ENCODE measurements at places on chromosomes 3 and 15.

DNA sequence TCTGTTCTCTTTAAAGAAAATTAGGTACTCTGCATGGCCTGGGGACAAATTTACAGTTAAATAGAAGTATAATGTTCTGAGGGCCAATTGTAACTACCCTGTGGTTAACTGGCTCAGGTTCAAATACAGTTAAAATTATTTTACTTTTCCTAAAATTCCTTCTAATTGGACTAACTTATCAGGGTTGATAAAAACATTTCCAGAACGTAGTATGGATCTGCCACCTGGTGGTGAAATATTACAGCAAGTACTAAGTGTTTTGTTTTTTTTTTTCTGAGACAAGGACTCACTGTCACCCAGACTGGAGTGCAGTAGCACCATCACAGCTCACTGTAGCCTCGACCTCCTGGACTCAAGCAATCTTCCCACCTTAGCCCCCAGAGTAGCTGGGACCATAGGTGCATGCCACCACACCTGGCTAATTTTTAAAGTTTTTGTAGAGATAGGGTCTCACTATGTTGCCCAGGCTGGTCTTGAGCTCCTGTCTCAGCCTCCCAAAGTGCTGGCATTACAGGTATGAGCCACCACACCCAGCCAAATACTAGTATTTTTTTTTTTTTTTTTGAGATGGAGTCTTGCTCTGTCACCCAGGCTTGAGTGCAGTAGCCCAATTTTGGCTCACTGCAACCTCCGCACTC, 29.2 kb downstream of the NEO1 start:
- no peak for DNase-seq

DNA sequence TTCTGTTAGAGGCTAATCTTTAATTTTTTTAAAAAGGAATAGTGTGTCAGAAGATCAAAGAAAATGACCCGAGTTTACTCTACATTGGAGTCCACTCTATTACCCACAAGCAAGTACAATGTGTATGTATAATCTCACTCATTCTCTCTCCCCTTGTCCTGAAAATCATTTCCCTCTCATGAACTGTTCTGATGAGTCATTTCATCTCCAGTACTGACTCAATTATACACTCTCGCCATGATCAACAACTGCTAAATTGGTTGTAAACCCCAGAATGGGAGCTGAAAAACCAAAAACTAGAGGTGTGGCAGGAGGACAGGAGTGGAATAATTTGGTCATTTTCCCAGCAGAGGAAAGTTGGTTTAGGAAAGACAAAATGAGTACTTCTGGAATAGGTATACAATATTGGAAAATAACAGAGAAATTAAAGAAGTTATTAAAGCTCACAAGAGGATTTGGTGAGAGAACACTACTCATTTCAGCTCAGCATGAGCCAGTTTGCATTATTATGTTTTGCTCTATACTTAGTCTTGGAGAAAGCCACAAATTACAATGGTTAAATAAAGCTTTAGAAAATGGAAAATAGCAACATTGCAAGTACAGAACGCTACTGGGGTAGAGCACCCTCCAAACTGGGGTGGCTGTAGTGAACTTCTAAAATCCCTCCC, 144.3 kb upstream of the PFN2 start:
- DNase-seq = no peak

DNA sequence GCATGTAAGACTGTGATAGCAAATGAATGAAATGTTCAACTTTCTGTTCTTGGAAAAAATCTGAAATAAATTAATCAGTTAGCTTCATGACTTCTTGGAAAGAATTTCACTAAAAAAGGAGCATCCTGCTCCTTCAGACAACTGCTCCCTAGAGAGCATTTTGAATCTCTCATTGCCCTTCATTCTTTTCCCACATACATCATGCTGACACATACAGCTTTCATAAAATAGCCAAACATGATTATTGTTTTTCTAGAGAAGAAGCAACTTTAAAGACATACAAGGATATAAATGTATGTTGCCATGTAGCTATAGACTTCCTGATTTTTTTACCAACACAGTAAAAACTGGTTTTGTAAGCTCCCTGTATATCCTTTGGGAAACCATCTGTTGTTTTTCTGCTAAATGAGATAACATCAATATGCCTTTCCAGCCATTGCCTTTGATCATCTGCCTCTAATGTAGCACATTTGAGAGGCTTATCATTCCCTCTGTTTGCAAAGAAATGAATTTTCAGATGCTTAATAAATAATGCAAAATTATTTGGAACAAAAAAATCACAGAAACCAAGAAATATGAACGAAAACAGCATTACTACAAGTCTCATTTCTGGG, 248.2 kb upstream of the GPR149 start:
- DNase-seq = no peak

DNA sequence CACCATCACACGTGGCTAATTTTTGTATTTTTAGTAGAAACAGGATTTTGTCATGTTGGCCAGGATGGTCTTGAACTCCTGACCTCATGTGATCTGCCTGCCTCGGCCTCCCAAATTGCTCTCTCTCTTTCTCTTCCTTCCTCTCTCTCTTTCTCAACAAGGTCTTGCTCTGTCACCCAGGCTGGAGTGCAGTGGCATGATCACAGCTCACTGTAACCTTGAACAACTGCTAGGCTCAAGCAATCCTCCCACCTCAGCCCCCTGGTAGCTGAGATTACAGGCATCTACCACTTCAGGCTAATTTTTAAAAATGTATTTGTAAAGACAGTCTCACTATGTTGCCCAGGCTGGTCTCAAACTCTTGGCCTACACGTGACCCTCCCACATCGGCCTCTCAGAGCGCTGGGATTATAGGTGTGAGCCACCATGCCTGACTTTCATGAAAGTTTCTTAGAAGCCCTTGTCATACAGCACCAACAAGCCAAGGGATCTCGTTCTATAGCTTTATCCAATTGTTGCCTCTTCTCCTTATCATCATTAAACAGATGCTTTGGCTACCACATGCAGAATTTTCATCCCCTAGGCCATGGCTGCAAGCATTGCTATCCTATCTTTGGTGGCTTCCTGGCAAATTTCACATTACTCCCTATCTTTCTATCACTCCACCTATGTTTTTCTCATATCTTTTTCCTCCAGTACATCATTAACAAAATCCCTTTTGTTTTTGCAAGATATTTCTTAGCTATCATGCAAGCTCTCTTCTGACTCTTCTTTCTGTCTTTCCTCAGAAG, 5.7 kb downstream of the CCDC32 start:
- no peak for DNase-seq

- DNase-seq = no peak
Measured at GRCh38 chr3:23830869-23831484, 25.2 kb downstream of the UBE2E1 start.

GRCh38 chr15:99477791-99478471, 87.9 kb upstream of the MEF2A start:
- DNase-seq = no peak

- no peak for DNase-seq
Measured at GRCh38 chr3:36693670-36694069, 70.7 kb downstream of the DCLK3 start.

GRCh38 chr15:45113380-45113990, 487 bp downstream of the DUOX2 start:
- DNase-seq = no peak

DNA sequence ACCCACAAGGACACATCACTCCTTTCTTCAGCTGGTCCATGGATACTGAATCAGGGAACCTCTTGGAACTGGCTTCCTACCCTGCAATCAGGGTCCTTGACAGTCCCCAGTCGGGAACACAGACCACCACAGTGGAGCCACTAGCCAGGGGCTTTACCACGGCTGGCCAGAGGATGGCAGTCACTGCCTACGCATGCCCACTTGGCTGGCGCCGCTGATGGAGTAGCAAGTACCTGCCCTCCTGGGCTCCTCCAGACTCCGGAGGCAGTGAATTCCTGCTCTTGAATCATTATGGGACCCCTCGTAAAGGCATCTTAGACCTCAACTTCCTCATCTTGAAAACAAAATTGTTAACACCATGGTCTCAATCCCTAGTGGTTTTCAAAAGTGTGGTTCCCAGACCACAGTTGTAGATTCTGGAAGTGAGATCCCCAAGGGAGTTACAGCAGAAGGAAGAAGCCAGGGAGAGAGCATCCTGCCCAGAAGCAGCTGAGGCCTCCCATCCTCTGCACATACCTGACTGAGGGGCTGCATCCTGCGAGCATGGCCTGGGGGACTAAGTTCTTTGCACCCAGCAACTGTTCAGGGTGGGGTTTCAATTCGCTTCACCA, 9.1 kb upstream of the SKIC8 start:
- no peak for DNase-seq

DNA sequence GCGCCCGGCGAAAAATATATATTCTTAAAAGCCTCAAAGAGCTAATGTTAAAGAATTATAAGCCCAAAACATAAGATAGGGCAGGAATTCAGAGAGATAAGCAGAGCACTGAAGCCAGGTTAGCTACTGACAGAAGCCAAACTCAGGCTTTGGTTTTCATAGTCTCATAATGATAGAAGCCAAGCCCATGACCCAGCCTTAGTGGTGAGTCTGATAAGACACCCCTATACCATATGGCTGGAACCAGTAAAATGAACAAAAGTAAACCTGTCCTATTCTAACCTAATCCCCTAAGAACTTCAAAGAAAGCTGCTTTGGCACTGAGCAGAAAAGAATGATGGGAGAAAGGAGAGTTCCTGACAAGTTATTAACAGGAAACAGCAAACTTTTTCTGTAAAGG, 25.9 kb downstream of the MYO9A start:
- DNase-seq = no peak

- no peak for DNase-seq
Measured at GRCh38 chr15:42508263-42508690, 12.8 kb downstream of the SNAP23 start.

DNA sequence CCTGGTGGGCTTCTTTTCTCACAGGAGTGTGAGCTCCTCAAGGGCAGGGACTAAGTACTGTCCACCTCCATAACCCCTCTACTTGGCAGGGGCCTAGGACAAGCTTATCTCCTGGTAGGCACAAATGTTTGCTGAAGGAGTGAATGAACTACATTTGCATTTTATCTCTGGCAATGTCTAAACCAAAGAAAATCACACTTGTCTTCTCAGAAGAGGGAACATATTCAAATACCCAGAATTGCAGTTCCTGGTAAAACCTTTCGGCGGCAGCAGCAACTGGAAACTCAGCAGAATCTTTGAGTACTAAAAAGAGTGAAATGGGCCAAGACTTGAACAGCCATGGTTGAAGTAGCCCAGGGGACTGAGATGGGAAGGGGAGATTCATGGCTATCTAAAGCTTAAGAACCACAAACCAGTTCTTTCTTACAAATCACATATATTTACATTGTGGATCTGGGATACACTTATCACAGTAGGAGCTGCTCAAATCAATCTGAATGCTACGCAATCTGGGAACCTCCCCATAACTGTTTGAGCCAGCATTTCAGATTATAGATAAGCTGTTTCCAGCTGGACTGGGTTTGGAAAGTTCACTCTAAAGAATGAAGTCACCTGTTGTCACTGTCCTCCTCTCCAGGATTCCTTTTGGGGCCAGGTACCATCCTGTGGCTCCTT, 18.7 kb upstream of the PTPN9 start:
- DNase-seq = no peak

DNA sequence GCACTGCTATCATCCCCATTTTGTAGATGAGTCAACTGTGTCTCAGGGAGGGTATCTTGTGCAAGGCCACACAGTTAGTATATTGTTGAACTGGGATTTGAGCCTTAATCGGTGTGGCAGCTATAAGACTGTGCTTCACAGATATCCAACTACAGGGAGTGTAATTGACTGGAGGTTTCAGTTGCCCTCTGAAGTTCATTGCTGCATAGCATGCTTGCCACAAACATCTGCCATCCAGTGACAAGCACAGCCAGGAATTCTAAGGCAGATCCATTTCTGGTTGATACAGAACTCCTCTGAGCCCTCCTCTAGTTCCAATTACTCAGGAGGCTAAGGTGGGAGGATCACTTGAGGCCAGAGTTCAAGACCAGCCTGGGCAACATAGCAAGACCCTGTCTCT, 16.4 kb downstream of the FSD2 start:
- DNase-seq = no peak

DNA sequence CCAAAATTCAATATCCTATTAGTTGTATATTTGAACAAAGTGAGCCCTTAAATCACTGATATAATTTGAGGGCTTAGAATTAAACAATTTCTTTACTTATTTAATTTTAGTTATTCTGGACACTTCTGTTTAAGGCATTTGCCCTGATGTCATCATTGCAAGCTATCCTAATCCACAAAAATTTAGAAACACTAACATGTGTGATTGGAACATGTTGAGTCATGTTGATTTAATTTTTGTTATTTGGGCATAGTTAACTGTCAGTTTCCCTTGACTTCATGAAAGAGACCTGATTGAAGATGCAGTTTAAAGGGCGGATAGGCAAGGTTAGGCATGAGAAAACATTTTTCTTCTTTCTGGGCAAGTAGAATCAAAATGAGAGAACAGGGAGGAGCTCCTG, 682.6 kb downstream of the ROBO1 start:
- no peak for DNase-seq

GRCh38 chr3:68977486-68978167, 35.9 kb downstream of the EOGT start:
- no peak for DNase-seq
